Uterus (tissue), 4 donors: ENCODE measurements at places on chromosomes 3 and 15.

DNA sequence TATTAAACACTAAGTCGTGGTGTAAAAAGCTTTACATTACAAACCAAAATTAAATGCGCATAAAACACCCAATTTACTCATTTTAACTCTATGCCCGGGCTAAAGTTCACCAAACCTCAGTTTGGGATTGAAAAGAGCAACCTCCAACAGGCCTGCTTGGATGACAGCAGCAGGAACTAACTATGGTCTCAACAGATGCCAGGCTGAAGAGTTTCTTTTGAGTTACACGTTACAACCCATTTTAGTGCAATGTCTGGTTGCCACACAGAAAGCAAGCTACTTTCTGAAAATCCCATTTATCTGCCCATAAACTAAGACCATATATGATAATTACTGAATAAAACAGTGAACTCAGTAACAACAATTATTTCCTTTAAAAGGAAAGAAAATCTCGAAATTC, 2.2 kb downstream of the SATB1 start:
- no peak for DNase-seq

GRCh38 chr15:33322091-33322490, 11.3 kb downstream of the RYR3 start:
- no peak for DNase-seq

- DNase-seq, result peak; percentile 32
These were observed 843.4 kb upstream of the DPPA4 start for GRCh38 chr3:110180733-110181132.

- DNase-seq, result no peak
These were observed 24.0 kb upstream of the PTPRG start for GRCh38 chr3:61537366-61537765.

GRCh38 chr3:41836360-41837134, 125.4 kb downstream of the ULK4 start:
- no peak for DNase-seq

DNA sequence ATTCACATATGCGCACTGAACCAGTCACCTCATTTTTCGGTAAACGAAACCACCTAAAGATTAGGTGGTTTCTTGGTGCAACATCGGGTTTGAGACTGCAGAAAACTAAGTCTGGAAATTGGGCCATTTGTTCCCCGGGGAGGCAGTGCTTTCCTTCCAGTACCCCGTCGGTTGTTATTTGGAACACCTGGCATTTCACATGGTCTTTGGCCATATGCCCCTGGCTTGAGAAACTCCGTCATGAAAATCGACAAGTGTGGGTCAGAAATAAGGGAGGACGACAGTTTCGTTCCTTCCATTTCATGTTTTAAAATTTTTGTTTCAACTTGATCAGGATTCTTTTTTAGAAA, 544 bp upstream of the GATM start:
- no peak for DNase-seq

GRCh38 chr15:69105451-69105985, 54.9 kb upstream of the GLCE start:
- DNase-seq, result no peak
